ENCODE measurements at places on chromosomes 1 and 21.

DNA sequence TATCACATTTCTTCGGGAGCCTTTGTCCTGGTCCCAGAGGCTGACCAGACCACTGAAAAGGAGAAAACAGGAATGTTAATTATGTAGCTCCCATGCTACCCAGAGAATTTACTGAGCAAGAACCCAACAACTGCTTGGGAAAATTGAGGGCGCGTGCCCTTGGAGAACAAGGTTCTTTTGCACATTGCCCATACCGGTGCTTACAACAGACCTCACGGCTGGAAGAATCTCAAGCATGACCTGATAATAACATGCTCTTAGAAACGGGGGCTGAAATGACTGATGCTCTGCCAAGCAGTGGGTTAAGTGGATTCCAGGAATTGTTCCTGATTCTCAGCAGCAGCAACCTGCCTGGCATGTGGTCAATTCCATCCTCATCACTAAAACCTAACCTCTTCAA lies 49.3 kb upstream of the AJAP1 start:
- no peak for DNase-seq

GRCh38 chr1:89460325-89460724 lies 64.3 kb upstream of the LRRC8B start:
- DNase-seq = no peak

DNA sequence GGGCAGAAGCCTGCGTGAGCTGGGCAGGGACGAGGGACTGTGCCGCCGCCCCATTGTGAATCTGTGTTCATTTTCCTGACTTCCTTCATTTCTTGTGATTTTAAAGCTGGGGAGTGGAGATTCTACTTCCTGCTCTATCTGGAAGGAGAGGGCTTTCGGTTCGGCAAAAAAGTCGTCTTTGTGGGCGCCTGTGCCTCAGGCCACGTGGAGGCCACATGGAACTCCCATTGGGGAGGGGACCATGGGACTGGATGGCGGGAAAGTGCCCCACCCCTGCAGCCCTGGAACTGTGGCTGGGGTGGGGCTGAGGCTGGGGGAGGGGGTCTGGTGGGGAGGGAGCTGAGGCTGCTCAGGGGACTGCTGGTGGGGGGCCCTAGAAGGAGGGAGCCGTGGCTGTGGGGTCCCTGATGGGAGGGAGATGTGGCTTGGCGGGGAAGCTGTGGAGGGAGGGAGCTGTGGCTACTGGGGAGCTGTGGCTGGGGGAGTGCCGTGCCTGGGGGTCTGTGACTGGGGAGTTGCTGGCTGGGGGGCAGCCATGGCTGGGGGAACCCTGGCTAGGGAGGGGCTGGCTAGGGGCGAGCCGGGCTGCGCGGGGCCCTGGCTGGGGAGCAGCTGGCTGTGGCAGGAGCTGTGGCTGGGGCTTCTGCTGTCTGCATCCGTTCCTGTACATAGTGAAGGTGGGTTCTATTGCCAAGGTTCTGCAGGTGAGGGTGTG lies 31.5 kb downstream of the COL18A1 start:
- DNase-seq = no peak

GRCh38 chr1:243558576-243558975 lies 291.5 kb downstream of the AKT3 start:
- DNase-seq = no peak

DNA sequence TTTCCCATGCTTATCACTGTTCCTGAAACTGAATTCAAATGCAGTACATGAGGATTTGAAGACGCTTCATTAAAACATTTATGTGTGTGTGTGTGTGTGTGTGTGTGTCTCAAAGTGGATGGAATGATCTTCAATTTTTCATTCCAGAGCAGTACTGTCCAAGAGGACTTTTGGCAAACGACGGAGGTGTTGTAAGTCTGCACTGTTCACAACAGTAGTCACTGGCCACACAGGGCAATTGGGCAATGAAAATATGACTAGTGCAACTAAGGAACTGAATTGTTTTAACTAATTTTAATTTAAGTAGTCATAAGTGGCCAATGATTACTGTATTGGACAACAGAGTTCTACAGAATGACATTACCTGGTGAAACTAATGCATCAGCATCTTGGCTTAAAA lies 5.0 kb downstream of the TAF5L start:
- no peak for DNase-seq

DNA sequence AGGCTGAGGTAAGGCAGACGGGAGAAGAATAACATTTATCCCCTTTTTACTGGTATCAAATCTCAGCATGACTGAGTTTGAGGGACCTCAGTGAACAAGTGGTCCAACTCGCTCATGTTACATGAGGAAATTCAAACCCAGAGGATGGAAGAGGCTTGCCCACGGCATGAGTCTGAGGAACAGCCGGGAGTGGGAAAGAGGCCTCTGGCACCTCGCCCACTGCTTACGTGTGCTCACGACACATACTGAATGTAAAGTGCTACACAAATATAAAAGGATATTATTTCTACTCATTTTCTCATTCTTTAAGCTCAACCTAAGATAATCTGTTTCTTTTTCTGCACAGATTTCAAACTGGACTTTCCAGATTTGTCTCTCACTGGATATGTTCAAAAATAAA lies 14.7 kb downstream of the BEND5 start:
- no peak for DNase-seq

- DNase-seq = no peak
These were observed 69.5 kb downstream of the NTMT2 start for GRCh38 chr1:170215072-170215885.
